ENCODE measurements at places on chromosomes 2 and 18.

DNA sequence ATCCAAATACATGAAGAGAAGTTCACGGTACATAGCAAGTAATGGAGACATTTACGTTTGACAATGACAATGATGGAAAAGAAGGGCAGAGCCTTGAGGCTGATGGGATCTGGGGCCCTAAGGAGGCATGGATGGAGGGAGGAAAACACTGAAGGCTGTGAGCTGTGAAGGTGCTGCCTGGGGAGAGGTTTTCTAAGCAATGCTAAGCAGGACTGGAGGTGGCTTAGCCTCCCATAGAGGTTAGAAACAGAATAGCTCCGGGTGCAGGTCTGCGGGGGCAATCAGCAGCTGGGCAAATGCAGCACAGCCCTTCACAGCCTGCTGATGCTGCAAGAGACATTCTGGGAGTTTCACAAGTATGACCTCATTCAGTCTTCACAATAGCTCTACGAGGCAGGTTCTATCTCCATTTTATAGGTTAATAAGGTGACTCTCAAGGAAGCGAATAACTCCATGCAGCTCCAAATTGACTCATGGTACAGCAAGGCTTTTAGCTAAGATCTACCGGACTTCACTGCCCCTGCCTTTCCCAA lies 65.3 kb downstream of the MYT1L start:
- DNase-seq: no peak

GRCh38 chr18:53486296-53486695 lies 738.2 kb downstream of the MBD2 start:
- no peak for DNase-seq

DNA sequence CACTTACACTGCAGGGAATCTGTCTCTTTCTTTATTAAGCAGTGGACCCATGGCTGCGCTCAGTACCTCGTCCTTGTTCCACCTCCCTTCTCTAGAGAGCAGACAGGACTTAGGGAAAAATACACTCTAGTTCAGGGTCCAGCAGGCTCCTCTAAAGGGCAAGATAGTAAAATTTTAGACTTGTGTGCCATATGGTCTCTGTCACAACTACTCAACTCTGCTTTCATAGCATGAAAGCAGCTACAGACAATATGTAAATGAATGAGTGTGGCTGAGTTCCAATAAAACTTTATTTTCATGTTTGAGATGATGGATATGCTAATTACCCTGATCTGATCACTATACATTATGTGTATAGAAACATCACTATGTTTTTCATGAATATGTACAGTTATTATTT lies 163.1 kb downstream of the BABAM2 start:
- no peak for DNase-seq

DNA sequence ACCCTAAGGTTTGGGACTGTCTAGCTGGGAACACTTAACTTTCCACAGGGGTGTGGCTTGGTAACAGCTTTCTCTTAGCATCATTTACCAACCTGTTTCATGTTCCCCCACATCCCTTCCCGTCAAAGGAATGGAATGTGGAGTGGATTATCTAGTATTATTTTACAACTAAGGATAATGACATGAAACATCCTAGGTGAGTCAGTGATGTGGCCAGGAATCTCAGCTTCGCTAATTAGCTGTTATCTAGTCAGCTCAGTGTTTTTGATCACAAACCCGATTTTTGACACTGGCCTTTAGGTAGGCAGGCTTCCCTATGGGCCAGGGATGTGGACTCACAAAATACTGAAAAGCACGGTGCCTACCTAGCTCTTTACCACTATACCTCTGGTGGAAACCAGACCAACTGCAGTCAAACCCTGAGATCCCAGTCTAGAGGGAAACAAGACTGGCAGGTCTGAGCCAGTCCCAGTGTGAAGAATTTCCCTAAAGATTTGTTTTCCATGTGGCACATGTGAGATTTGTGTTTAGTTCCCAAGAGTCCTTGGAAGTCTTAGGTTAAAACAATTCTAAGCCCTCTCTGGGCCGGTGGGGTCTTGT lies 2.8 kb upstream of the NRP2 start:
- no peak for DNase-seq

GRCh38 chr2:160498137-160498536 lies 4.5 kb upstream of the RBMS1 start:
- no peak for DNase-seq

- DNase-seq: no peak
Observed at GRCh38 chr2:187497858-187498463, 49.9 kb upstream of the CALCRL start.

DNA sequence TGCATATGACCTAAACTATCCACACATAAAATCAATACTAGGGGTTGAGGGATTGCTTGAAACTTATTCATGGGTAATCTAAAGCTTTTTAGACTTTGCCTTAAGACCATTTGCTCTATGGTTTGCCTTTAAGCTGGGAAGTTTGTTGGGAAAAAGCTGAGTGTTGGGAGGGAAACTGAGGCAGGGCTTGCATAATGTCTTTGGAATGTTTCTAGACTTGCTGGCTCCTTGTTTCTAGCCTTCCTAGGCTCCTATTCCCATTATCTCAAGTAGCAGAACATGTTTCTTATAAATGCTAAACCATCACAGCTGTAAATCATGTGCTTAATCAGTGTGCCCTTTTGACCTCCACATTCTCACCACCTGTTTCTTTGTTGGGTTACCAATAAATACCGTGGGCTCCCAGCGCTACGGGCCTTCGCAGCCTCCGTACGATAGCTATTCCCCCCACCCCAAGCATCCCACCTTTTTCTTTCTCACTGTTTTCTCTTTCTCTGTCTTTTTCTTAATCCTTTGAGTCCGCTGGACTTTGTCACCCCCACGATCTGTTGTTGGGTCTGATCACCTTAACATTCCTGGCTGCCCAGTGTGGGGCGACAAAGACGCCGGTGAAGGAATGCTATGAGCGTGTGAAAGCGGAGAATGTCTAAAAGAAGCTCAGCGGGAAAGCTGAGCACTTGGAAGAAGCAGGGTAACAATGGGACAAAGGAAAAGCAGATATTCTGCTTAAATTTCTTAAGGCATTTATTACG lies 49.4 kb upstream of the CWC22 start:
- no peak for DNase-seq

GRCh38 chr2:200239216-200239615 lies 67.3 kb upstream of the SPATS2L start:
- DNase-seq: no peak

GRCh38 chr2:84519332-84519957 lies 3.1 kb downstream of the DNAH6 start:
- DNase-seq: no peak

All from stimulated activated CD8-positive, alpha-beta memory T cell treated with anti-CD3 and anti-CD28 coated beads, Interleukin-4, amount 100 ng/mL, for 1 hour (primary cell).